ENCODE measurements at places on chromosomes 2 and 18.
A peak's percentile ranks its signal among the peaks of the same experiment; 100 is the strongest.

DNA sequence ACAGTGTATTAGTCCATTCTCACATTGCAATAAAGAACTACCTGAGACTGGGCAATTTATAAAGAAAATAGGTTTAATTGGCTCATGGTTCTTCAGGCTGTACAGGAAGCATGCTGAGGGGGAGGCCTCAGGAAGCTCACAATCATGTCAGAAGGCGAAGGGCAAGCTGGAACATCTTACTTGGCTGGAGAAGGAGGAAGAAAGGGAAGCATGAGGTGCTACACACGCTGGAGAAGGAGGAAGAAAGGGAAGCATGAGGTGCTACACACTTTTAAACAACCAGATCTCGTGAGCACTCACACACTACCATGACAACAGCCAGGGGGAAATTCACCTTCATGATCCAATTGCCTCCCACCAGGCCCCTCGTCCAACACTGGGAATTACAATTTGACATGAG lies 95.3 kb upstream of the FAM110C start:
- DNase-seq, result no peak

- DNase-seq, result no peak
These were observed 684.8 kb downstream of the SOCS6 start for GRCh38 chr18:70973626-70974025.

- DNase-seq, result peak; percentile 41
These were observed 3.3 kb upstream of the GPBAR1 start for GRCh38 chr2:218257390-218257981.

- no peak for DNase-seq
These were observed 11.8 kb downstream of the ARHGAP25 start for GRCh38 chr2:68746408-68746807.

DNA sequence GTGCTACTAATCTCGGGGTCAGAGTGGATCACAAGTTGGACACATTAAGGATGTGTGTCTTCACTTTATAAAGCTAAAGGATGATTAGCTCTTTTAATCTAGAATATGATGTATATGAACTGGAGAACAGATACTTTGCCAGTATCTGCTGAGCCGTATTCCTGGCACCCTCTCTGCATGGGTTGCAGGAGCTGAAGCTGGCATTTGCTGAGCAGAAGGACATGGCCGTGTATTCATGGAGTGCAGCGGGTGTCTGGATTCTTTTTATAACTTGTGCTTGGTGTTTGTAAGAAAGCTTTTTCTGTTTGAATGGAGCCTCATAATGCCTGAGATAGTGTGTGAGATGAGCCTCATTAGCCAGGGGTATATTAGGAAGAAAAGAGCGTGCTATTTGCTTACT lies 103.9 kb upstream of the MCFD2 start:
- no peak for DNase-seq

- no peak for DNase-seq
These were observed 142.3 kb downstream of the ZNF407 start for GRCh38 chr18:74739926-74740325.

DNA sequence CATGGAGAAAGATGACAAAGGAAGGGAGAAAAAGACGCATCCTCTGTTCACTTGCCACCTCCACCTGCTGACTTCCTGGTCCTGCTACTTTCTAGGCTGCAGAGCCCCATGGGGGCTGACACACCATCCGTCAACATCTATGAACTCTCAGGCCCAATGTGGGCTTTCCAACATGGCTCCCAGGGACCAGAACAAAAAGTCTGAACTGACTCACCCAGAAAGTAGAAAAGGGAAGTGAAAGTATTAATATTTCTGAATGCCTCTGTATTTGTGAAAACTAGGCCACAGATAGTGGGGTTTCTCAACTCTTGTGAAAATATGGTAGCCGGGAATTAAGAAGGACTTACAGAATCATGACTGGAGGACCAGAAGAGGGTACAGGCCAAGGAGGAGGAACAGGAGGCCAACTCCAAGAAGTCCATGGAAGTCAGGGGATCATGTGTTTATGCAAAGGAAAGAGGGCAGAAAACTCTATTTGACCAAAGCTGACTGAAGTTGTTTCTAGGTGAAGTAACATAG lies 123.1 kb upstream of the CAB39 start:
- no peak for DNase-seq

DNA sequence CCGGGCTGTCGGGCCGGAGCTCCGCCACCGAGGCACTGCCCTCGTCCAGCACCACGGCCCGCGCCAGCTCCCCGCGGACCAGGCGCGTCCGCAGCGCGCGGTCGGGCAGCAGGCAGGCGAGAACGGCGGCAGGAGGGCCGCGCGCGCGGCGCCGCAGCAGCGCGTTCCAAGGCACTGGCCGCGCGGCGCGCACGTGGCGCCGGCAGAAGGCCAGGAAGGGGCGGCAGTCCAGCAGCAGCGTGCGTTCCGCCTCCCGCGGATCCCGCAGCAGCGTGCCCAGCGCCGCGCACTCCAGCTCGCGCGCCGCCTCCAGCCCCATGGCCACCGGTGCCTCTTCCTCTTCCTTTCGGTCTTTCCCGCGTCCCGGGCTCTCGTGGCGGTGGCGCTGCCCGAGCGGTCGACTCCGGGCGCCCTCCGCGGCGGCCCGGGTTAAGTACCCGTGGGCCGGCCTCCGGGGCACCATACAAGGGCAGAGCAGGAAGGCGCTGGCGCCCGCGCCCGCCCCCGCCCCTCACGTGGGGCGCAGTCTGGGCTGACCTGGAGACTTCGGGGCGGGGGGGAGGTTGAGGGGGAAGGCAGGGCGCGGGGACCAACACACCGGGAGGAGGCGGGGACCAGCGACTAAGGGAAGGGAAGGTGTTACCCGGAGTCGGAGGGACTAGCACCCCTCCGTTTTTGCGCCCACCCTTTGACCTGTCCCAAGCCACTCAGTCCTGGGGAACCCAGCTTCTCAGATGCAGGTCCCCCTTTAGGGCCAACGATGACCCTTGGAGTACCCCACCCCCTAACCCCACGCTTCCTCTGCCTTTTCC lies at the start of gene DUSP2:
Gene DUSP2 (minus strand): TSS at position 405 of the 812 bp plus-strand sequence. CDS start 86 bp downstream, at position 319.
- DNase-seq, result peak; percentile 83

GRCh38 chr2:158501301-158501700 lies 44.5 kb downstream of the PKP4 start:
- DNase-seq, result no peak

DNA sequence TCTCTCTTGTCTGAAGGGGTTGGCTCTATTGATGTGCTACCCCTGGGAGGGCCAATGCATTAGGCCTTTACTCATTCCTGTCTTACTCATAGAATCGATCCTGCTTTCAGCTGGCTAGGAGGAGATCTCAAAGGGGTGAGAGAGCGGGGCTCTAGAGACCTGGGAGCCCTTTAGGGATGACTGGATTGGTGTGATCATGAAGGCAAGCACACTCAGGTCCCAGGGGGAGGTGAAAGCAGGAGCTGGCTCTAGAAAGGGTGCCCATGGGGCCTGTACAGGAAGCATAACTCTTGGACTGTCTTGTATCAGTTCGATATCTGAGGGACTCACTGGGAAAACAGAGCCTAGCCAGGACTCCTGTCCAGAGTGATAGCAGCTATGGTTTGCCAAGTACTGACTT lies 47.8 kb downstream of the INPP4A start:
- no peak for DNase-seq

DNA sequence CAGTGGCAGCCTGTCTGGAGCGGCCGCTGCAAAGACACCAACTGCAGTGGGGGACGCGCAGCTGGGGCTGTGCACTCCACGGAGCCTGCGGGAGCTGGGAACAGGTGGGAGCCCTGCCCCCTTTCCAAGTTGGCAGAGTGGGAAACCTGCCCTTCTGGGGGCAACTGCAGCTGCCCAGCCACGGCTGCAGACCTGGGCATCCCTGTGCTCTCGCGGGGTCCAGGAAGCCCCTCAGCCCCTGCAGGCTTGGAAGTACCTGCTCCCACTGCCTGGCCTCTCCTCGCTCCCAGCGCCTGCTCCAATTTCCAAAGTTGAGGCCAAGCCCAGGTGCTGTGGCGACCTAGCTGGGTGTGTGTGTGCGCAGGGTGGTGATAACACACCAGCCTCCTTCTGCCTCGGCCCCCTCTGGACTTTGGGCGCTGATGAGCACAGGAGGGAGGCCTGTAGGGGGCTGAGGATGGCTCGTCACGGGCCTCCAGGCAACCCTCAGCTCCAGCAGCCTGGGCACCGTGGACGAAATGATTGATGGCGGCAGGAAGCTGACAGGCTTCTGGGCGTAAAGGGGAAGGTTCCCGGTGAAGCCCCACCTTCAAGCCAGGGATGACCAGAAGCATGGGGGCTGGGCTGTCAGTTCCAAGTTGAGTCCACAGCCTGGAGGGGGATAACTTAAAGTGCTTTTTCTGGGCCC lies 76.9 kb downstream of the PTPN4 start:
- DNase-seq, result no peak

DNA sequence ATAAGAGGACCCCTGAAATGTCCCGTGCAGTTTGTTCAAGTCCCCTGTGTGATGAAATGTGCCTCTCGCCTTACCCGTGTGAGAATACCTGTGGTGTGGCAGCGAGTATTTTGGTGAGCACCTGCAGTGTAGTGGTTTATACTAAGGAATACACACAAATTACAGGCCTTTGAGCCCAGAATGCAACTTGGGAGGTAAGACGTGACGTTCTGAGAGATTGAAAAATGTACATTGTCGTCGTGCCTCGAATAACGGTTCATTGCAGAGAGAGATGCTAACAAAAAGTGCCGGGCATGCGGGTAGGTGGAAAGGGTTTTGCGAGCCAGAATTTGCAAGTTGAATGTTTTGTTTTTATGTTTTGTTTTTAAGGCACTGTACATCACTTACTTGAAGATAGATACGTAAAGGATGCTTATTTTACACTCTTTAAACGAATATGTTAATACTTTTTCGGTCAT lies 867 bp downstream of the RBBP8 start:
- DNase-seq, result no peak

DNA sequence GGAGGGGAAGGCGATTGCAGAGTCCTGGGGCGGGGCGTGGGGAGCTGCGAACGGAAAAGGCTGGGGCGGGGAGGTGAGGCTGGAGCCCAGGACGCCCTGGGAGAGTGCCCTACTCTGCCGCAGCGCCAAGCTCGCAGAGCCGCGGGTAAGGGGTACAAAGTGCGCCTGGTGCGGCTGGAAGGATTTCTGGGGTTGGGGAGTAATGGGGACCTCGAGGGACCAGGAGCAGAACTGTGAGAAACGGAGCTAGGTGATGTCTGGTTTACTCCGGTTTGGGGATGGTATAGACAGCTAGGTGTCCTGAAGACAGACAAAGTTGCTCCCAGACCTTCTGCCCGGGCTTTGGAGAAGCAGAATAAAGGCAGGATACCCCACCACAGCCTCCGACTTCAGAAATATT lies 718 bp upstream of the NXPH2 start:
- DNase-seq, result no peak

DNA sequence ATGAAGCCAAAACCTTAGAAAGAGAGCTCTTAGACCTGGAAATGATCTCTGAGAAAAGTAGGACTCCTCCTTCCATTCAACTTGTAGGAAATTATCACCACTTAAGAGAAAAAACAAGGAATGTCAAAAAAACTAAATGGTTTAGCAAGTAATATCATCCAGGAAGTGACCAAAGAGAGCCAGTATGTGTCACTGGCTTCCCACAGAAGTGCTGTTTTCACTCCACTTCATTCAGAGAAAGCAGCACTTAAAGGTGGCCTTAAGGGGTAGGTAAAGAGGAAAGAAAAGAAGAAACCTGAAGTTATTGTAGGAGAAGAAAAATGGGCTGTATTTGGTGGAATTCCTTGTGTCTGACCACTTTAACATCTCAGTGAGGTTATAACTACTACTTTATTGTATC lies 414.4 kb upstream of the ETAA1 start:
- DNase-seq, result no peak

- DNase-seq, result no peak
These were observed 14.7 kb downstream of the USP34 start for GRCh38 chr2:61456070-61456745.

All from stimulated activated CD8-positive, alpha-beta memory T cell treated with anti-CD3 and anti-CD28 coated beads, Interleukin-7, amount 100 ng/mL, for 1 hour (primary cell).